SIG-M5 (cell line): ENCODE measurements at places on chromosomes 5 and 9.

GRCh38 chr5:142275496-142275895 lies 49.3 kb downstream of the SPRY4 start:
- DNase-seq, result no peak

GRCh38 chr5:28807195-28807729 lies 1768.9 kb upstream of the CDH9 start:
- no peak for DNase-seq

GRCh38 chr5:65663804-65664521 lies 39.1 kb downstream of the SHLD3 start:
- DNase-seq, result no peak

- no peak for DNase-seq
Observed at GRCh38 chr9:94212531-94212930, 46.6 kb upstream of the ZNF169 start.

GRCh38 chr9:109244179-109245132 lies 76.4 kb downstream of the EPB41L4B start:
- DNase-seq, result no peak

- no peak for DNase-seq
Observed at GRCh38 chr5:67031692-67032091, 164.9 kb downstream of the CD180 start.

DNA sequence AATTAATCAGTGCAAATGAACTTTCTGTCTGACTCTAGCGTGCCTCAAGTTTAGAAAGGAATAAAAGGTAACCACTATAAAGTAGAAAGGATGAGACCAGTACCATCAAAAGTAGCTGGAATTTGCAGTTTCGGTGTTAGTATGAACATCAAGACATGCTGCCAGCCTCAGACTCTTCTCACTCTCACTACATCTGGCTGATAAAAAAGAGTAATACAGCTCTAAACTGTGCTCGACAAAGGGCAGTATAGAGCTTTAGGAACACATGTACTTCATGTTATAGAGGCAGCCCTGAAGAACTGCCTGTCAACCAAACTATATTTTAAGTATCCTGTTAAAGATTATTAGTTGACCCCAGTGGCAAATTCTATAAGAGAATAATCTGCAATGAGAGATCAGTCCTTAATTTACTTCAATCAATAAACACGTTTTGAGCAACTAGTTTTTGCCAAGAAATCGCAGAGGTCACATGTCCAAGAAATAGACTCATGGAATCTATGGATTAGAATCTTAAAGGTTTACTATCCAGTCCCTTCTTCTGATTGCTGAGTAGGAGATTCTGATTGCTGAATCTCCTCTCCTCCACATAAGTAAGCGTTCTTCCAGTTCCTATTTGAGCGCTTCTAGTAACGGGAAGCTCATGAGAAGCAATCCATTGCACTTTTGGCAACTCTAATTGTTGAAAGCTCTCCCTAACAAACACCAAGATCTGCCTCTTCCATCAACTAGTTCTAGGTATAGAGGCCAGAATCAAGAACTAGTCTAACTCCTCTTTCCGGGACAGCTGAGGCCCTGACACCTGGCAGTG lies 941 bp downstream of the XPA start:
- DNase-seq, result no peak

DNA sequence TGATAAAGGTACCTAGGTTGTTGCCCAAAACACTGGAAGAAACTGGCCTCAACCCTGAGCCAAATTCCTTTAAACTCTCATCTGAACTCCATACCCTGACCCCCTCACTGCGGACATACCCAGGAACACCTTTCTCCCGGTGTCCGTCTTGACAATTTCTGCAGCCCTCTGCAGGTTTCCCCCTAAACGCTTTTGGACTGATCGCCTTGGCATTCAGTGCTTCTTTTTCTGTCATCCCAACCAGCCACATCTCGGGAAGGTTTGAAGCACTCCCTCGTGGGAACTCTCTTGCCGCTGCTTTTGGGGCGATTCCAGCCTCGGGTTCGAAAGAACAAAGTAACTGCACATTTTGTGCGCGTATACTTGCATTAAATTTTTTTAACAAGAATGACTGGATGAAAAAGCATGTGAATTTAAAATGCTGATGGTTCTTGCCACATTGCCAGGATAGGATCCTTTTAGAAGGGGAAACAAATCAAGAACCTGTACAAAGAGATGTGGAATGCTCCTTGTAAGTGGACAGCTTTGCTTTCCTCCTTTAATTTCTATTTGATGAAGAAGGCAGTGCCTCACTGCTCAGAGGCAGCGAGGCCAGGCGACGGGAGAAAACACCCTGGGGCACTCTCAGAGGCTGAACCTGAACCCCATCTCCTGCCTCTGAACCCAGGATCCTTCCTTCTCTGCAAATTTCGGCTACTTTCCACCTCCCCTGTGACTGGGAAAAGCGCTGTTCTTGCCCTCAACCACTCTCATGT lies 615 bp downstream of the PSMD5 start:
- no peak for DNase-seq

DNA sequence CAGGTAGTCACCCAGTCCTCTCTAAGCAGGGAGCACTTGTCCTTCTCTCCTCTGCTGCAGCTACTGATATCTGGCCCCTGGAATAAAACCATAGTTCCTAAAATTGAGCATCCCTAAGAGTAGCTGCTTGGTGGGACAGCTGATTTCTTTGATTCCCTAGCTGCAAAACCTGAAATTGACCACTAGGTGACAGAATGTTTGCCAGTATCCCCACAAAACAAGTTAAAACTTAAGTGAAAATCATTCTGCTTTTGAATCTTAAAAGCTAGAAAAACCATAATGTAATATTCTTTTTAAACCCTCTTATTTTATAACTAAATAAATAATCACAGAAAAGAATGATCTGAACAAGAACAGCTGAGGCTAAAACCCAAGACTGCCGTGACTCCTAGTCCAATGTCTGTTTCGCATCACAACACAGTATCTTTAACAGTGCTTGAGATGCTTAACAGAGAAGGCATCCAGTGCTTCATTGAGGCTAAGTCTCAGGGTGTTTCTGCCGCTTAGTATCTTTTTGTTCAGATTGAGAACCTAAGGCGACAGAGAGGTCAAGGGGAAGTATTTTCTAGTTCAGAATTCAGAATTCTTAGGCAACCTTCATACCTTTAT lies 24.4 kb upstream of the TAL2 start:
- no peak for DNase-seq

DNA sequence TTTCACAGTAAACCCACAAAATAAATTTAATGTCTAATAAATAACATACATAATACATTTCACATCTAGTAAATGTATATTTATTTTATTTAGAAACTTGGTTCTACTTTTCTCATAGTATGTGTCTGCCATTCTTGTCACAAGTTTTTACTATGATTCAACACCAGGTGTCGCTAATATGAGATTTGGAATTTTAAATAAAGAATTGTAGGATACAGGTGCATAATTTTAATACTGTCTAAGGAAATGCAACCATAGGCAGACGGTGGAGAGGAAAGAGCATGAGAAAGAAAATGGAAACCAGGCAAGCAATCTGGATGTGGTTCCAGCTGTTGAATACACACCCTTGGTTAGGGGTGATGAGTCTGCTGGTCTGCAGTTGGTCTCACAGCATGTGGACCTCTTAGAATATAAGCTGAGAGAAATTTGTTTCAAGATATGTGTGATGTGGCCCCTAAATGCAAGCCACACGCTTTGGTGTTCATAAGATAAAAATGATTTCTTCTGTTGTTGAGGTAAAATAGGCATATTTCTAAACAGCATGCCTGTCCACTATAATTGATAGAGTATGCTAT lies 114.7 kb upstream of the TXNDC8 start:
- no peak for DNase-seq

DNA sequence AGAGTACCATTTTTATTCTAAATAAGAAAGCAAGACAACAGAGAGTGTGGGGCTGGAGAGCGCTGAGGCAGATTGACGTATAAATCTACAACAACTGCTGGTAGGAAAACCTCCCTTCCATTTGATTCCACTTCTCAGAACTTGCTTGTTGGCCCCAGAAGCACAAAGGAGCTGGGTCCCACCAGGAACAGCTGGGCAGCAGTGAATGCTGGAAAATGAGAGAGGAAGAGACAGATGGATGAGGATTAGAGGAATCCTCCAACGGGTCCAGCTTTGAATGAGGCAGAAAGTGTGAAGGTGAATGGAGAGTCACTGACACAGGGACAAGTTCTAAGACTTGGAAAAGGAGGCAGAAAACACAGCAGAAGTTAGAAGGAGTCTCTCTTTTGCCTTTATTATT lies 14.8 kb downstream of the TAS2R1 start:
- no peak for DNase-seq

GRCh38 chr5:73454379-73455036 lies 5.9 kb upstream of the FOXD1 start:
- no peak for DNase-seq

DNA sequence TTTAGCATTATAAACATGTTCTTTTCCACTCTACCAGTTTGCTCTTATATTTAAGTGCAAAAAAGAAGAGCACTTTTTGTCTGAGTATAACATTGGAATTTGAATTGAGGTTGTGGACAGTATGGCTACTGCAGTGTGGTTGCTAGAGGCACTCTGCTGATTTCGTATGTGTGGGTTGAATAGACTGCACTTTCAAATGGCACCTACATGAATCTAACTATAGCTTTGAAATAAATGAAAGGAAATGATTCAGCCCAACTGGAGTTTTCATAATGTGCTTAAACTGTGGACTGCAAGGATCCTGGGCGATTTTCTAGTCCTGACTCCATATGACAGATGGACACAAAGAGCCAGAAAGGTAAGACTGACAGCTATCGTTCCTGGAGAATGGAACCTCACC lies 657.6 kb upstream of the RIOK2 start:
- no peak for DNase-seq

- DNase-seq, result no peak
Observed at GRCh38 chr5:119483155-119483554, 30.9 kb downstream of the HSD17B4 start.

- no peak for DNase-seq
Observed at GRCh38 chr9:116175614-116176013, 22.0 kb downstream of the PAPPA start.

GRCh38 chr9:70874451-70874850 lies 247.0 kb downstream of the TRPM3 start:
- DNase-seq, result no peak

DNA sequence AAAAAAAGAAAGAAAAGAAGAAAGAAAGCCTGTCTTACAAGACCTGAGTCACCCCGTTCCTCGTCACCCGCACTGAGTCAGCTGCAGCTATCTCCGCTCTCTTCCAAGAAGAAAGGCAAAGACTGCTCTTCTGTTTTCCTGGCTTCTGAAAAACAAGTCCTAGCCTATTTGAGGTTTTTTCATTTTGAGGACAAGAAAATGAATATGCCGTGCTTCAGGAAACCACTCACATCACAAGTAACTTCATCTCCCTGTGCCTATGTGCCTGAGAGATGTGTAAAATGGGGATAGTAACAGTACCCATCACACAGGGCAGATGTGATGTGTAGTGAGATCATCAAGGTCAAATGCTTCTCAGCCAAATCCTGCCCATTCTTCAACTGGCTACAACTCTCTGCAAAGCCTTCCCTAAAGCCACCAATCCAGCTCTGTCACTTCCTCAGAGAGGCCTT lies 78.4 kb downstream of the GLDC start:
- DNase-seq, result no peak

DNA sequence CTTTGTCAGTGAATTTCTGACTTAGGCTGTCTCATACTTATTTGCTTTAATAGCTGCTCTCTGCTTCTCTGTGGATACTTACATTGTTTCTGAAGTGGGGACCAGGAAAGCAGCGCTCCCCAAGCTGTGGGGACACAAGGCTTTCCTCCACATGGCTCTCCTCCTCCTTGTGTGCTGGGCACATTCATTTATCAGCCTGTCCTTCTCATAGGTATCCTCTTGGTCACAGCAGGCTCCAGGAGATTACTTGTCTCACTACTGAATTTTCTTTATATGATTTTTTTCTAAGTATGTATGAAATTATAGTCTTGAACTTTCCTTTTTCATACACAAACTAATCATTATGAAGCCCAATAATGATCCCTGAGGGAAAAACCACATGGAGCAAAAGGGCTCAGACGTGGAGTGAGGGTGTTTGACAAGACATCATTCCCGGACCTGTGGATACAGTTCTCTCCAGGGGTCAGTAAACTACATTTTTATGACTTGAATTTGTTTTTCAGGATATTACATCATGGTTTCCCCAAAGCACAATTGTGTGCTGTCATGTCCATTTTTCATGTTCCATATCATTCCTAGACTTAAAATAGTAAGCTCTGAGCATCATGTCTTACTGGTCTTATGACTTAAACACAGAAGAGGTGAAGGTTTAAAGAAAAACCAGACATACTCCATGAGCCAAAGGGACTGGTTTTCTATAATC lies 234.5 kb downstream of the PCSK1 start:
- no peak for DNase-seq

- DNase-seq, result no peak
Observed at GRCh38 chr5:97854871-97855762, 672.1 kb upstream of the RIOK2 start.

DNA sequence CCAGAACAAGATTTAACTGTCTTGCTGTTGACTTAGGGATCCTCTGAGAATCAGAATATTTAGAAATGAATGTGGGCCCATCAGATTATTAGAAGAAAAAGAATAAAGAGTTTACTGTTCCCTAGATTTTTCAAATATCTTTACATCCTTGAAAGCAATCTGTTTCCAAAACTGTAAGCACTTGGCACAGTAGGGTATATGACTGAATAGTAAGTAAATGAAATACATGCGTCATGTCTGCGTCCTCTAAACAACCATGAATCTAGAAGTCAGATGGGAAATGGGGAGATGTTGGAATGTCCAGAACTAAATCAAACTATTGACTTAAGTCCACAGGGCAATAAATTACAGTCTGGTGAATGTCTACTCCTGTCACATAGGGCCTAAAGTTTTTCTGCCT lies 26.1 kb downstream of the TTC23L start:
- no peak for DNase-seq

DNA sequence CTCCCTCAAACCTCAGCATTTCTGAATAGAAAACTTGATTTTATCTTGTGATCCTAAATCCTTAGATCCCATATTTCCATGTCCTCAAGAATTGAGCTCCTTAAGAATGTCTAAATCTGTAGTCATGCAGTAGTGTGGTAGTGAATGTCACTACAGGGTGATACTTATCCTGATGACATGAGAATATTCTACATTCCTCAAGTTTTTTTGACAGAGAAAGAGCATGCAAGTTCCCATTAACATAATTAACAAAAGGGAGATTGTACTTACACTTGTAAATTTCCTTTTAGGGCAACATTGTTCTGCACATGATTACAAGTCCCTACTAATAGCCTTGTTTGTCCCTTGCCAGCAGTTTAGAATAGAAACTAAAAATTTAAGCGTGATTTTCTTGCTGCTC lies 352.3 kb downstream of the PTPRD start:
- DNase-seq, result no peak

- no peak for DNase-seq
Observed at GRCh38 chr5:53438079-53438478, 42.4 kb upstream of the FST start.

GRCh38 chr9:76510041-76510440 lies 51.1 kb downstream of the GCNT1 start:
- no peak for DNase-seq

DNA sequence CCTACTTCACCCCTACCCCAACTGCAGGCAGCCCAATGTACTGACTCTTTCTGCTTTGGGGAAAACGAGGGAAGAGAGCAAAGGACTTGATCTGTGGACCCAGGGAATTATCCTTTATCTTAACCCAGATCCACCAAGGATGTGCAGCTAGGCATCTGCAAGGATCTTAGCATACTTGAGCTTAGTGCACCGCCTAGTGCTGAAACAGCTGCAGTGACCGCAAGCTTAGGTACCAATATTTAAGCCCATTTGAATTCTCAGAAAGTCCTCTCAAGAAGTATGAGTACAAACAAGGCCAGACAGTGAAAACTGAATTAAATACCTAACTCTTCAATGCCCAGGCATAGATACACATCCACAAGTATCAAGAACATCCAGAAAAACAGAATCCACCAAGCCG lies 576.7 kb upstream of the ADAMTS16 start:
- DNase-seq, result no peak

GRCh38 chr5:32511776-32512374 lies 67.3 kb upstream of the ZFR start:
- DNase-seq, result no peak
